Activated CD8-positive, alpha-beta memory T cell treated with anti-CD3 and anti-CD28 coated beads, Interleukin-2, amount 50 U/mL, for 4 hours (primary cell): ENCODE measurements at places on chromosomes 12 and 14.

GRCh38 chr14:96676166-96676565, 121.0 kb upstream of the VRK1 start:
- DNase-seq, result no peak

- no peak for DNase-seq
These were observed 214.7 kb upstream of the FLRT2 start for GRCh38 chr14:85315290-85315689.

GRCh38 chr14:29926701-29927375, 809 bp downstream of the PRKD1 start:
- no peak for DNase-seq

- no peak for DNase-seq
These were observed 1.8 kb upstream of the ZNF839 start for GRCh38 chr14:102317564-102318248.

DNA sequence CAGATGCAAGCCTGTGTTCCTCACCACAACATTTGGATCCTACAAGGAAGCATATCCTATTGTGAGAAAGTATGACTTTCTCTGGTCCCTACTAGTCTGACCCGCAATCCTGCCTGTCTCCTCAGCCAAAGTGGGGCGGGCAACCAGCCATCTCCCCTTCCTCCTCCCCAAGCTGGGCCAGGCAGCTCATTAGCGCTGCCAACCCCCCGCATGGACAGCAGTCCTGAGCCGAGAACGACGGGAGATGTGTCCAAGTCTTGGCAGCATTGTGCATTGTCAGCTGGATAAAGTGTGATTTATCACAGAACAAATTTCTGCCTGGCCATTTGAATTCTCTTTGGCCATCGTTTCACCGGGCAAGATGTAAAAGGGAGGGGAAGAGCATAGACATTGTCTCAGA, 139.4 kb downstream of the SLC15A4 start:
- no peak for DNase-seq

GRCh38 chr12:116325336-116325664, 47.8 kb upstream of the MED13L start:
- DNase-seq, result no peak

GRCh38 chr12:131641315-131641714, 69.6 kb upstream of the SFSWAP start:
- no peak for DNase-seq

- no peak for DNase-seq
These were observed 39.9 kb upstream of the BICDL1 start for GRCh38 chr12:119949145-119949544.

GRCh38 chr12:4133636-4134447, 139.7 kb upstream of the CCND2 start:
- DNase-seq, result no peak

- DNase-seq, result no peak
These were observed 196.9 kb downstream of the KITLG start for GRCh38 chr12:88383405-88383804.

DNA sequence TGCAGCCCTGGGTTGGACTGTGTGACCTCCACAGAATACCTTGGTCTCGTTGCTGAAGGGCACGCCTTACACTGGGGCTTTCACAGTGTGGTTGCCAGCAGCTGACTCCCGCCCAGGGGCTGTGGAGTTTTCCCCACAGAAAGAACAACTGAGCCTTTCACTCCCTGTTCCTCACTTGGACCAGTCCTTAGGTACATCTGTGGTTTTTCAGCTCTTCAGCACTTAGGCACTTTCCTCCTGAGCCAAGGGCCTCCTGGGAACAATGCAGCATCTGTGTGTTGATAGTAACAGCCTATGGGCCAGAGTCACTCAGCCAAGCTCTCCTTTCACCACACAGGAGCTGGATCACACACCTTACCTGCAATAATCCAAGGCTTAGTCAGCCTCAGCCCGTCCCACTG, 25.0 kb downstream of the ERP27 start:
- no peak for DNase-seq

GRCh38 chr12:46898989-46899388, 73.2 kb upstream of the SLC38A4 start:
- DNase-seq, result no peak

- no peak for DNase-seq
These were observed 62.1 kb upstream of the MAP1LC3B2 start for GRCh38 chr12:116497051-116497591.

- DNase-seq, result no peak
These were observed 54.0 kb downstream of the CLIP1 start for GRCh38 chr12:122368361-122369073.

GRCh38 chr12:100279159-100279558, 12.2 kb downstream of the SCYL2 start:
- no peak for DNase-seq

- DNase-seq, result no peak
These were observed 8.2 kb downstream of the PDE6H start for GRCh38 chr12:14981049-14981448.

DNA sequence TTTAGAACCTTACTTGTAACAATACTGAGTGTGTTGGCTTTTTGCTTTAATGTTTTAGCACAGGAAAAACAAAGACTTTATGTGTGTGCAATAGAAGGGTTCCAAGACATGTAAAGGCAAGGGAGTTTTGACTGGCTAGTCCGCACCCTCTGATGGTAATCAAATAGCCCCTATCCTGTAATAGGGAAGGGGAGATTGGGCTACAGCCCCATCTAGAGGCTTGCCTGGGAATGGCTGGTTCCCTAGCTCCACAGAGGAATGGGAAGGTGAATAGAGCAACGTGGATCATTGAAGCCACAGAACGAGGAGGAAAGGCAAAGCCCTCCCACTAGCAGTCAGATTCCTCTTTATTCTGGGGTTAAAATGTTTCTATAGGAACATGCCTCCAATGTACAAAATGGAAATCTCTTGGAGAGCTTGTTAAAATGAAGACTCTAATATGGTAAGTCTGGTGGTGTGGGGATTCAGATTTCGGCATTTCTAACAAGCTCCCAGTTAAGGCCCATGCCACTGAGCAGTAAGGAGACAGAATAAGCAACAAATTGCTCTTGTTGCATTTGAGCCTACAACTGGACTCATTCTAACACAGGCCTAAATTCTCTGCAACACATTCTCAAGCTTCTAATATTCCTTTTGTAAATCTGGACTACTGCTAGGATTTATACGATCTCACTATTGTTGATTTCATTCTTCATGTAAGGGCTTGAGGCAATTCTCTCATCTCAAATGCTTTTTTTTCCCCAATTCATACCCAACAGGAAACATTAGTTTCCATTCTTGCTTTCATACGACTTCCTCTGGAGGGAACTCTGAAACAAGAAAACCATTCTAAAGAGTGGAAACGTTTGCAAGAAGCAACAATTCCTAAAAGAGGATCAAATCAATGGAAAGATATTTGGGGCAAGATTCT, 57.1 kb downstream of the NIN start:
- DNase-seq, result no peak

- DNase-seq, result no peak
These were observed 177.7 kb downstream of the CCDC91 start for GRCh38 chr12:28367993-28368392.

- no peak for DNase-seq
These were observed 505 bp upstream of the DENND5B start for GRCh38 chr12:31591380-31591901.

GRCh38 chr12:110431957-110432587, 18.1 kb downstream of the ARPC3 start:
- no peak for DNase-seq

DNA sequence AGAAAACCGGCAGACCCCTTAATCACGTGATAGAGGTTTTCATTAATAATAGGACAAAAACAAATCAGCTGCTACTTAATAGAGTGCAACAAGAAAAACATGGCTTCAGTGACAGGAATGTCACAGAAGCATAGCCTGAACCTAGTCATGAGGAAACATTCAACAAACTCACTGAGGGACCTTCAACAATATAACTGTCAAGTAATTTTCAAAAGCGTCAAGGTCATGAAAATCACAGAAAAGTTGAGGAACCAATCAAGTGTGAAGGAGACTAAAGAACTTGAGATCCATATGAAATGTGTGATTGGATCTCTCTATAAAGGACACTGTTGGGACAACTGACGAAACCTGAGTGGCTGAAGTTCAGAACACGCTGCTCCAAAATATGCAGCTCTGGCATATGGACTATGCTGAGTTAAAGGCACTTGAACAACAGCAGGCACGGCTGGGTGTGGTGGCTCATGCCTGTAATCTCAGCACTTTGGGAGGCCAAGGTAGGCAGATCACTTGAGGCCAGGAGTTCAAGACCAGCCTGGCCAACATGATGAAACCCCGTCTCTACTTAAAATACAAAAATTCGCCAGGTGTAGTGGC, 16.3 kb downstream of the NDUFA12 start:
- DNase-seq, result no peak

GRCh38 chr12:79826267-79827128, 108.4 kb downstream of the PPP1R12A start:
- DNase-seq, result no peak

- DNase-seq, result no peak
These were observed 78.5 kb downstream of the VCPKMT start for GRCh38 chr14:50037852-50038251.

DNA sequence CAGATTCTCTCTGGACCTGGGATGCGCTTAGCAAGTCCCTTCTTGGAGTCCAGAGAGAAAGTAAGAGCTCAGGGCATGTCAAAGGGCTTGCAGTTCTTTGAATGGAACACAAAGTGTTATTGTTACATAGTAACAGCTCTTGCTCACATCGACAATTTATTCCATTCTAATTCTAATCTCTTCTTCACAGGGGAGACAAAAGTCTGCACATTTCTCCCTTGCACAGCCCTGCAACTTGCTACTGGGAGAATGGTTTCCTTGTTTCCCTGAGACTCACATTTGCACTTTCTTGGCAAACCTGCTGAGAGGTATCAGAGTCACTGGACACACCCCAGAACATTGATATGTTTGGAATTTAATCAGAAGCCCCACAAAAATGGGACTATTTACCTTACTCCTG, 209.9 kb upstream of the IGF1 start:
- no peak for DNase-seq

GRCh38 chr14:88981948-88982347, 157.5 kb downstream of the TTC8 start:
- no peak for DNase-seq

- no peak for DNase-seq
These were observed 102.2 kb downstream of the LLPH start for GRCh38 chr12:66028390-66028789.

DNA sequence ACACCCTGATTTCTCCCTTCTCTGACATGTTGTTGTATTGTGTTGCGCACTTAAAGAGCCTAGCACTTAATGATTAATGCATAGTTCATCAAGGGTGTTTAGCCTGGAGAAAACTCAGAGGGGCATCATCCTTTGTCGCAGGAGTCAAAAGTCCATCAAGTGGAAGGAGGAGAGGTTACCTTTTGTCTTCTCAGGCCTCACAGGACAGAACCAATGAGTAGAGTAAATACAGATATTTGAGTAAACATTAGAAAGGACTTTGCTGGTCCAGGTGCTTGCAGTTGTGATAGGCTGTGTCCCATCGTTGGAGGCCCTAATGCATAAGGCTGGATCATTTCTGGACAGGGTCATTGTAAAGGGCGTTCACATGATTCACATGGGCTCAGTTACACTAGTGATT, 430.9 kb downstream of the PCNX1 start:
- no peak for DNase-seq

- no peak for DNase-seq
These were observed 34.2 kb downstream of the PTGER2 start for GRCh38 chr14:52348279-52348678.

GRCh38 chr12:56763753-56764657, 881 bp downstream of the HSD17B6 start:
- DNase-seq, result no peak

GRCh38 chr12:76137606-76138005, 53.1 kb upstream of the NAP1L1 start:
- DNase-seq, result no peak

- DNase-seq, result no peak
These were observed 1149.5 kb downstream of the BCL11B start for GRCh38 chr14:98122527-98122926.

- DNase-seq, result no peak
These were observed 475.7 kb downstream of the CCER1 start for GRCh38 chr12:90479237-90479636.

DNA sequence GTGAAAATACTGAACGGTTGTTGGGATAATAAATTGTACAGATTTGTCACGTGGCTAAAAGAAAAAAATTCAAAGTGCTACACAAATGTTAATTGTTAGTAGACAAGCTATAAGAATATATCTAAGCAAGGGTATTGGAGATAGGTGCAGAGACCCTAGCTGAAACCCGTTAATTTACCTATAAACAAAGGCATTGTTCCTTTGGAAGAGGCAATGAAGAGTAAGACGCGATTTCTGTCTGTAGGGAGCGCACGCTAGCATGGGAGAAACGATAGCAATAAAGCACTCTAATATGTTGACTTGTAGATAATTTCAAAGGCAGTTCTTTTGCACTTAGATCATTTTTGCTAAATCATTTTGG, 565 bp downstream of the CCDC77 start:
- no peak for DNase-seq

- no peak for DNase-seq
These were observed 2.5 kb upstream of the INF2 start for GRCh38 chr14:104686624-104687517.

- no peak for DNase-seq
These were observed 23.0 kb upstream of the BATF start for GRCh38 chr14:75499084-75499875.

- no peak for DNase-seq
These were observed 224.0 kb upstream of the BTG1 start for GRCh38 chr12:92369636-92370035.

GRCh38 chr14:92456215-92457015, 57.2 kb upstream of the RIN3 start:
- no peak for DNase-seq

- no peak for DNase-seq
These were observed 79.4 kb downstream of the C12orf75 start for GRCh38 chr12:105409801-105410471.

- no peak for DNase-seq
These were observed 96.6 kb downstream of the CFAP54 start for GRCh38 chr12:96585977-96586376.

GRCh38 chr12:111840807-111841206, 1.2 kb upstream of the MAPKAPK5 start:
- no peak for DNase-seq

GRCh38 chr12:591167-592023, 71.8 kb downstream of the NINJ2 start:
- no peak for DNase-seq

- DNase-seq, result no peak
These were observed 17.0 kb downstream of the ANO6 start for GRCh38 chr12:45232756-45233372.

- no peak for DNase-seq
These were observed 132.2 kb downstream of the NCOR2 start for GRCh38 chr12:124434951-124435805.

DNA sequence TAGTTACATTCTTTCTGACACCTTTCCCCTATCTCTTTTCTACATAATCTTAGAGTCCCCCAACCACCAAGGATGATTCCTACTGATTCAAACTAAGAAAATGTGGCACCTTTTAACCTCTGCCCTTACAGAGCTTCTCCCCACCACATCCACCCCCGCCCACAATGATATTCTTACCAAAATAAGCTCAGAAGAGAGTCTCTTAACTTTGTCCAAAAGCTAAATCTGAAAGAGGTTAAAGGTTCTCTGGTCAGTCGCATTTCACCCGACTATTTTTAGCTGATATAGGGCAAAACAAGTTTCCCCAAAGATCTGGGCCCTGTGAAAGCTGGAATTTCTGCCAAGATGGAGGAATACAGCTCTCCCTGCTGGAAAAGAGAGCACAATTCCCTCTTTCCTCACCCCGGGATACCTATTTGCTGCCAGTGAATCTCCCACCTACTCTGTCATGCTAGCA, 128.6 kb downstream of the ZFP36L1 start:
- DNase-seq, result no peak

- no peak for DNase-seq
These were observed 61.3 kb downstream of the CHGA start for GRCh38 chr14:92984082-92984788.
